GM18507 (cell line): ENCODE measurements at places on chromosomes 2 and 18.

- DNase-seq, result no peak
These were observed 29.8 kb upstream of the MAL start for GRCh38 chr2:94995553-94996304.

DNA sequence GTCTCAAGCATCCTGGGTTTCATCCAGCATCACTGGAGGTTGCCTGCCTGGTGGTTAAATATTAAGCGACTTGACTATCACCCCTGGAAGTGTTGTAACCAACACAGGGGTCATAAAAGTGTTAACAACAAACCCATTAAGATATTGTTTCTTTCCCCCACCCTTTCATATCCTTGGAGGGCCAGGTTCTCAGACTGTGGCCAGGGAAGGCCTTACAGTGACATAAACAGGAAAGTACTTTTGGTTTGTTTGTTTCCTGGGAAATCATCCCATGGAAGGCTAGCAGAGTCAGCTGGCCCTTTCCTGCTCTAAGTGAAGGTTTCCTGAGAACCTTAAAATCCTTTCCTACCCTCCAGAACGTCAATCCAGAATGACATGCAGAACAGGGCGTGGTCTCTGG, 160.9 kb downstream of the CLIP4 start:
- DNase-seq, result no peak

- no peak for DNase-seq
These were observed 577.4 kb upstream of the RAB6C start for GRCh38 chr2:129402076-129402475.

GRCh38 chr2:96116424-96116878, at the start of gene ADRA2B:
Gene ADRA2B, minus strand, starts transcription at chr2:96116571. Its CDS starts 422 bp downstream, at chr2:96116149.
- peak; percentile 55 for DNase-seq

DNA sequence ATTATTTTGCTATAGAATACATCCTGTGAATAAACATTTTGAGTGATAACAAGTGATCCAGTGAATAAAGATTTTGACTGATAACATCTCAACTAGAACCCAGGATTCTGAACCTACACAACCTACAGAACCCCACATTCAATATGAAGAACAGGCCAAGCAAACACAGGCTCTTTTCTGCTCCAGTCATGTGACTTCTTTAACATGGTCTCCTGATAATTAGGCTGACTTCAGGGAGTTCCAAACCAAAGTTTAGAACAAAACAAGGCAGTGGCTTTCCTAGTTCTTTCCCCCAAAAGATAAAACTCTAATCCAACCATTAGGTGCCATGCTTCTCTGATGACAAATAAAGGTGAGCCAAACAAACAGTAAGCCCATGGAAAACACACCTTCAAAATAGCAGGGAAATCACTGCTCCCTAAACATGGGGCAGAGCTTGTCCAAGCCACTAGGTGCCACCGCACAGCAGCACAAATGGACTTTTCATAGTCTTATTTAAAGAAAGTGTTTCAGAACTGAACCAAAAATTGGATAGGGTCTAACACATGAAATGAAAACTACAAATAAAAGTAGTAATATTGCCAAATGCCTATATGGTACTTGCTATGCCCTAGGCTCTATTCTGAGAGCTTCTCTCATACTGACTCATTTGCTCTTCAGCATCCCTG, 95.3 kb downstream of the EVA1A start:
- DNase-seq, result no peak

DNA sequence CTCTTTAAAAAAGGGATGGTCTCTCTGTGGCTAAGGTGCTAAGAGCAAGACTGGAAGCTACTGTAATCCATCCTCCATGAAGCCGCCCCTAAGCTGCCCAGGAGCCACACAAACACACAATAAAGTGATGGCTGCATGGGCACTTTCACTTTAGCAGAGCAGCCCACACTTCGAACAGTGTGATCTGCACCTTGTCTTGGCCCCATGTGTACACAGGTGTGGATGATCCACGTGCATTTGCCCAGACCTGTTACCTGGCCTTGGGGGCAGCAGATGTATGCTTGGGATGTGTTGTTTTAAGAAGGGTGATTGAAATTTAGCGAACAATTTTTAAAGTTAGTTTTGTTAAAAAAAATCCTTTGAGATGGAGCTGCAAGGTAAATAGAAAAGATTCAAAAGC, 39.9 kb downstream of the TMEM178A start:
- no peak for DNase-seq

GRCh38 chr2:29314816-29315571, 199.8 kb downstream of the CLIP4 start:
- no peak for DNase-seq

- DNase-seq, result peak; percentile 28
These were observed 332.1 kb downstream of the AGPS start for GRCh38 chr2:177724398-177725287.

DNA sequence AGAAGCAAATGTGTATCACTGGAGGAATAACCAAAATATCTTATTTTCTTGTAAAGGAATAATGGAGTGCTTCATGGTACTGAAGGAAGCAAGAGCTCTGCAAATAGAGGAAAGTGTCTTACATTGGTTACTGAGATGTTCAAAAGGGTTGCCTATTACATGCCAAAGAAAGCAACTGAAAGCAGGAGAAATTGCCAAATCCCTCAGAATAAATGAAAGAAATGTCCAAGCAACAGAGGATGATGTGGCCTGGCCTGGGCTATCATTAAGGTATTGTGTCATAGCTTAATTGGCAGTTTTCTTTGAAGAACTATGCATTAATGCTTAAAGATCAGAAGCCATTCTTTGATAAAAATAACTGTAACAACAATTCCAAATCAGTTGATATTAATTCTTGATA, 173.7 kb downstream of the RAB3GAP1 start:
- DNase-seq, result no peak

DNA sequence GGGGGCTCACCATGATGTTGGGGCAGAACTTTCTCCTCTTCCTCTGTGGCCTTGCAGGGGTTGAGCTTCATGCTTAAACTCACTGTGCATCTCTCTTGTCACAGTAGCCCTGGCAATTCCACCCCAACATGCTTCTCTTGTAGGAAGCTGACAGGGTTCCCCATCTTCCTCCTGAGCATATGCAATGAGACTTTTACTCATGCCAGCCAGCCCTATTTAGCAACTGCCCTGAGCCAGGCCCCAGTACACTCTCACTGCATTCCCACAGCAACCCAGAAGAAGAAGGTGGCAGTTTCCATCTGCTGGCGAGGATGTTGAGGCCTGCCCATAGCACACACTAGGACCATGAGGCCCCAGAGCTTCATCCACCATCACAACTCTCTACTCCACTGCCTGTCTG, 72.2 kb upstream of the TEX51 start:
- no peak for DNase-seq

GRCh38 chr2:238615187-238615586, 188.5 kb downstream of the ASB1 start:
- no peak for DNase-seq

- no peak for DNase-seq
These were observed 15.4 kb downstream of the ZNF516 start for GRCh38 chr18:76479351-76480238.

- no peak for DNase-seq
These were observed 100.8 kb downstream of the MRPS9 start for GRCh38 chr2:105138643-105139042.

DNA sequence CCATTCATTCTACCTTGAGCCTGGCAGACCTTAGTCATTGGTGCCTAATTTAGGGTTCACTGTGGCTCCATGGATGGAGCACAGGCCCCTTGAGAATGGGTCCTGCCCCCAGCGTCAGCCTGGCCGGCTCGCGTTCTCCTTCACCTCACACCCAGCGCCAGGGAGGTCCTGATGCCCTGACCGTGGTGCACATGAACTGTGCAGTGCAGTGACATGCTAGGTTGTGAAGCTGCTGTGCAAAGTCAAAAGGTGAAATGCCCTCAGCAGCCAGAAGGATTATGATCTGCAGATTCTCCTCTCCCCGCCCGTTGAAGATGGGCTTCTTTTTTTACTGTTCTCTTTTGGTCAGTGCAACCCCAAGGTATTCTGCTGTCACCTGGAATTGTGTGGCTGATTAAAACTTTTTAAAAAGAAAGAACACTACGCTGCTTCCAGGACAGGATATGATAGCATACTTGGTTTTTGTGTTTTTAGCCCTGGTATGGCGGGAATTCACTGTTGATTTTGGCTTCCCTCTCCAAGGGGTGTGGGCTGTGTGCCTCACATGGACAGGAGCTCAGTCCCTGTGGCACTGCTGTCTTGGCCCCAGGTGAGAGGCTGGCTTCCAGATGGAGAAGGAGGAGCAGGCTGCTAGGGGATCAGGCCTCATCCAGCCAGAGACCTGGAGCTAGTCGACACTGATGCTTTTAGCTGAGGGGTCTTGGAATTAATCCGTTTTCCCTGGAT, 49.4 kb upstream of the MCFD2 start:
- DNase-seq, result no peak

GRCh38 chr2:25483607-25484266, 142.0 kb upstream of the DNMT3A start:
- no peak for DNase-seq

- DNase-seq, result no peak
These were observed 94.7 kb upstream of the L3MBTL4 start for GRCh38 chr18:6509417-6509816.

DNA sequence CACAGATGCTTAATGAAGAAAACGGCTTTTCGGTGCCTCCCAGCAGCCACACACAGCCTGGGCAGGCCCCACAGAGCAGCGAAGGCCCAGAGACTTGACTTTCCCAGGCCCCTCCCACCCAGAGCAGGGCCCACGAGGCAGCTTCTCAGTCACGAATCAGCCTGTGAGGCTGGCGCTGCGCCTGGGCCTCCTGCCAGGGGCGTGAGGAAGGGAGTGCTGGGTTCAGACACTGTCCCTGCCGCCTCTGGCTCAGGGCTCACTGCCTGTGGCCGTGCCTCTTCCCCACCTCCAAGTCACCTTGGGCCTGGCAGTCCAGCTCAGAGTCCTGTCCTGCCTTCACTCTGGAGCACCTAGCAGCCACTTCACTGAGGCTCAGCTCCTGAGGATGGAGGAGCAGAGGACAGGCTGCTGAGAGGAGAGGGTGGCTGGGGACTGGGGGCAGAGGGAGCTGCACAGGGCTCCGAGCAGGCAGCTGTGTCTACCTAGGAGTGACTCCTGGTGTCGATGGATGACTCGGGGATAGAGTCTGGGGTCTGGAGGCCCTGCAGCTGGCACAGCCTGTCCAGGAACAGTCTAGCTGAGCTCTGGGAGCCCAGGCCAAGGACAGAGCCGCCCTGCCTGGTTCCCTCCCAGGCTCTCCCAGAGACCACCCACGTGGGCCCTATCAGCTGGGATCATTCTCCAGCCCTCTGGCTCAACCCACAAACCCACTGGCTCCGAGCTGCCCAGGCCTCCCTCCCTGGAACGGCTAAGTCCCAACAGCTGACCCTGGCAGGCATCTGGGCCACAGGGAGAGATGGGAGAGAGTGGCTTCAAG, 36.4 kb upstream of the FOSL2 start:
- no peak for DNase-seq
